Fibroblast of skin of left quadriceps (primary cell): ENCODE measurements at places on chromosomes 4 and X.

GRCh38 chr4:105547769-105548168 is 4.7 kb upstream of the ARHGEF38 start:
- DNase-seq = no peak

DNA sequence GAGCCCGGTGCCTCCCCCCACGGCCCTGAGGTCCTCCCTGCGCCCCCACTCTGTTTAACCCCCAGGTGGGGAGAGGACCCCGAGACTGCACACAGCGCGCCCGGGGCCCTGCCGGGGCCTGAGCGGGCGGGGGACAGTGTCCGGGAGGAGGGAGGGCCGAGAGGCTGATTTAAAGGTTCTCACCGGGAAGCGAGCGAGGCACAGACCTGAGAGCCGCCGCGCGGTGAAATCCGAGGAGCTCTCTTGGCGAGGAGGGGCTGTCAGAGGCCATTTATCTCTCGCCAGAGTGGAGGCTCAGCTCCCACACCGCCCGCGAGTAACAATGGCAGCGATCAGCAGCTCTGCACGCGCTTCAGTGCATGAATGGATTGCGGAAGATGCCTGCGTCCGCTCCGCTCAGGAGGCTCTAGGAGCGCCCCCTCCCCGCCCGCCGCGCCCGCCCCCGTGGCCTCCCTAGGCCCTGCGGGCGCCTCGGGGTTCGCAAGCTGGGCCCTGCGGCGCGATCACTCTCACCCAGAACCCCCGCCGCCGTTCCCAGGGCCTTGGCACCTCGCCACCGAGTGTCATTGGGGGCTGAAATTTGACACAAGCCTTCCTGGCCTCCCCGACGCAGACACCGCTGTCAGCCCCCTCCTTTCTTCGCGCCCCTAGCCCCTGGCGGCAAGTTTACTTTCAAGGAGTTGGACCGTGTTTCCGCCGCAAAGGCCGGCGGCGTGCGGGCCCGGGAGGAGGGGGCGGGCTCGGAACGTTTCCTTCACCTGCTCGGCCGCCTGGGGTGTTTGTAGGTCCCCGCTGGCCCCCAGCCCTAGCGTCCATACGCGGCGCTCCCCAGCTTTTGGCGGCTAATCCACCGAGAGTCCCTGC is 48.7 kb upstream of the BCOR start:
- no peak for DNase-seq

DNA sequence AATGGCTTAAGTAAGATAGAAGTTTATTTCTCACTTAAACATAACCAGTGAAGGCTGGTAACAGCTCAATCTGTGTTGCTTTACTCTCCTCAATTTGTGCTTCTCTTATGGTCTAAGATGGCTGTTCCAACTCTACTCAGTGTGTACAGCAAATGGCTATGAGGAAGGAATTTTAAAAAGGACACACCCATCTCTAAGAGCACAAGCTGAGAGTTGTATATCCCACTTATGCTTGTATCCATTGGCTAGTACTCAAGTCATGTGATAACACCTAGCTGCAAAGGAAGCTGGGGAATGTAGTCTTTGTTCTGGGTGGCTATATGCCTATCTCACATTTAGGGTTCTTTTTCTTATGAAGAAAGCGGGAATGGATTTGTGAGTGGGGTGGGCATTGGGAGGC is 63.3 kb downstream of the GPAT3 start:
- peak; percentile 6 for DNase-seq

DNA sequence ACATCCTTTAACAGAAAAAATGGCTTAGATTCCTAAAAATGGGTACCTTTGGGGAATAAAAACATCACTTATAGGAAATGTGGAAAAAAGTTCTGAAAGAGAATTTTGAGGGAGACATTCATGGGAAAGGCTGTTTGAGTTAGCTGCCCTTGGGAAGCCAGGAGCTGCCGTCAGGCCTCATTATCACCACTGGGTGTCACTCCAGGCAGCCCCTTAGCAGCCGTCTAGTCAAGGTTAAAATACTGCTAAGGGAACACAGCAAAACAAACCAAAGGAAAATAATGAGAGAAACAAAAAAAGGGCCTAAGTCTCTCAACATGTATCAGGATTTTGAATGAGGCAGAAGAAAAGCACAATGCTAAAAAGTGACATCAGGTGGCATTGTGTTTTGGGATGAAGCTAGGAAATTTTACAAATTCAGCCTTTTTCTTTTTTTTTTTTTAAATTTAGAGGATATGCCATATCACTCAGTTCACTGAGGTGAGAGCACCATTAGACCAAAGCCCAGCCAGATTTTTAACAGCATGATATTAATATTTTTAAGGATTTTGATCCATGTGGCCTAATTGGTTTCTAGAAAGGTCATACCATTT is 235.3 kb downstream of the GPAT3 start:
- DNase-seq = peak; percentile 30

- no peak for DNase-seq
These were observed 42.3 kb downstream of the SRPX start for GRCh38 chrX:38178396-38178795.

- no peak for DNase-seq
These were observed 14.3 kb downstream of the CBR4 start for GRCh38 chr4:168995537-168996295.

- no peak for DNase-seq
These were observed 933 bp downstream of the CNKSR2 start for GRCh38 chrX:21374994-21375707.

DNA sequence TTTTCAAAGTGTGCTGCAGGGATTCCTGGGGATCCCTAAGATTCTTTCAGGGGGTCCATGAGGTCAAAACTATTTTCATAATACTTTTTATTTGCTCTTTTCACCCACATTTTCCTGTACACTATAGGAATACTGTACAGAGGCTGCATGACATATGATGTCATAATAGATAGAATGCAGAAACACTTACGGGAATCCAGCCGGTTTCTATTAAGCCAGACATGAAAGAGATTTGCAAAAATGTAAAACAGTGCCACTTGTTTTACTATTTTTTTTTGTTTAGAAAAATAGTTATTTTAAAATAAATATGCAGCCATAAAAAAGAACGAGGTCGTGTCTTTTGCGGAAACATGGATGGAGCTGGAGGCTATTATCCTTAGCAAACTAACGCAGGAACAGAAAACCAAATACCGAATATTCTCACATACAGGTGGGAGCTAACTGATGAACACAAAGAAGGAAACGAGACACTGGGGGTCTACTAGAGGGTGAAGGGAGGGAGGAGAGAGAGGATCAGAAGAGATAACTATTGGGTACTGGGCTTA is 5.0 kb downstream of the ZFX start:
- DNase-seq = no peak
